ENCODE measurements at places on chromosomes 16 and 17. TPM values are rescaled to one million over a fixed set of nuclear protein-coding genes. Genes with fewer than 3 reads are reported as not detected.

Gene KRTAP4-3
- not detected for total RNA-seq

Gene FA2H
- not detected for total RNA-seq

Gene WSCD1
- total RNA-seq: 9.2 TPM

Gene UBB
- 1,353 TPM for total RNA-seq

Gene NEURL4
- 33.4 TPM for total RNA-seq

Gene DPEP1
- total RNA-seq: not detected

Gene CCDC40
- 6.9 TPM for total RNA-seq

Gene TMIGD1
- not detected for total RNA-seq

Gene EIF3C
- total RNA-seq: 436 TPM

Gene DOK4
- 15.3 TPM for total RNA-seq

Gene TP53TG3B
- total RNA-seq: not detected

Gene HS3ST4
- total RNA-seq: not detected

Gene ABCA3
- total RNA-seq: 7.7 TPM

Gene BPTF
- total RNA-seq: 101 TPM

GRCh38 chr17:75625813-75626486 lies 7.3 kb upstream of the SMIM5 start:
- DNase-seq: peak; percentile 58

- no peak for DNase-seq
Observed at GRCh38 chr16:8084882-8085281, 505.4 kb downstream of the TMEM114 start.

GRCh38 chr17:17480593-17481148 lies 3.9 kb downstream of the MED9 start:
- no peak for DNase-seq

GRCh38 chr17:33292981-33293867 lies at the start of gene ASIC2:
Gene ASIC2, minus strand, starts transcription at chr17:33293295.
- no peak for DNase-seq

GRCh38 chr17:40559564-40559916 lies 5.7 kb downstream of the CCR7 start:
- no peak for DNase-seq

GRCh38 chr17:77311371-77311981 lies 170.7 kb downstream of the SEC14L1 start:
- no peak for DNase-seq

DNA sequence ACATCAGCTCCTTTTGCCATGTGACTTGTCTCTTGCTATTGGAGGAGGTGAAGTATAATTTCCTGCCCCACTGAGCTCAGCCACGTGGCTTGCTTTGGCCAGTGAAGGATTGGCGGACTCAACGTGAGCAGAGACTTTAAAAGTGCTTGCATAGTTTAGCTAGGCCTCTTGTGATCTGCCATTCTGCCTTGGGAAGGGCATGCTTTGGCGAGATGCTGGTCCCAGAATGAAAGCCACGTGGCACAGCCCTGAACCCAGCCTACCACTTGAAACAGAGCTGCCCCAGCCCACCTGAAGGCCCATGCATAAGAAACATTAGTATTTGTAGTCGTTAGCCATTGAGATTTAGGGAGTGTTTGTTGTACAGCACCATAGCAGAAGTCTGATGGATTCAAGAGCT lies 148.2 kb downstream of the TMEM132E start:
- no peak for DNase-seq

DNA sequence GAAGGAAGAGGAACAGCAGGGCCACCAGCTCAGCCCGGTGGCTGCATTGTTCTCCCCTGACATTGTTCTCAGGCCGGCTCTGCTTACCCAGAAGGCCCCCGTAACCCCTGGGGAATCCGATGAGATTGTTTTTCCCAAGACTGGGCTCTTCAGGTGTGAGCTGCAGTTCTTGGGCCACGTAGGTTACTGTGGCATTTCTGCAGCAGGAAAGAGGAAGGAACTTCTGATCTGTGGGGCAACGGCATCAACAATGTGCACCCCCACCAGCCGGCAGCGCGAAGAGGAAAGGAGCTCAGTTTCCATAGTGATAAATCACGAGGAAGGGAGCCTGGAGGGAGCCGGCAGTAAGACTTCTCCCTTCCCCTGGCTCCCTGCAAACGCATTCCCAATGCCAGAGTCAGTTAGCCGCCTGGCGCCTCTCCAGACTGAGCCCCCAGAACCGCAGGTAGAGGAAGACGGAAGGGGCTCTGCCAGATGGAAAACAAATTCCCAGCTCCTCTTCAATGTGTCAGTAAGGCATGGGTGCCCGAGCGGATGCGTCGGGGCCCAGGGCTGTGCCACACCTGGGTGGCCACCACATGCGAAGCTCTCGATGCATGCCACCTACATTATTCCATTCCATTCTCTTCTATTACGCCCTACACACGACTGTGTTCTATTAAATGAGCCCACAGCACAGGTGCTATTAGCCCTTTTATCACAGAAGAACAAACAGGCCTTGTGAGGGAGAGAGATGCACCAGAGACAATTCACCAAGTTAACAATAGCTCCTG lies 21.5 kb upstream of the PECAM1 start:
- peak; percentile 86 for DNase-seq

DNA sequence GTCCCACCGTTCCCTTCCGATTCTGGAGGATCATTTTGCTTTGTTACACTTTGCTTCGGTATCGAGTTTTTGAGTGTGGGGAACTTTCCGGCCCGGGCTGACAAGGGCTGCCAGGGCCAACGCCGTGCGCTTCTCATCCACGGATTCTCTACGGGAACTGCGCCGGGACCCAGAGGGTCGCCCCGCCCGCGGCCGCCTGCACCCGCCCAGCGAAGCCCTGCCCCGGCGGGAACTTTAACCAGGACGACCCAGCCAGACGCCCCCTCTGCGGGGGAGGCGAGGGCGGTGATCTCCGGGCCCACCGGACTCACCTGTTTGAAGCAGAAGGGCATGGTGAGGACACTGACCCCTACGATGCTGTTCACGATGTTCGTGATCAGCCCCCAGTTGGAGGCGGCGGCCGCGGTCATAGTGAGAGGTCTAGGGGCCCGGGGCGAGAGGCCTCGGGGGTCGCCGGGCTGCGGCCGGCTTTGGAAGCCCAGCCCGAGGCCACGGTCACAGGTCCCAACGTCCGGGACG lies 536 bp downstream of the SLC38A10 start:
- DNase-seq: peak; percentile 80

- DNase-seq: no peak
Observed at GRCh38 chr16:67865318-67865717, 7.5 kb upstream of the EDC4 start.

GRCh38 chr17:82031303-82031884 lies at the start of gene RAC3:
Gene RAC3, plus strand, starts transcription at chr17:82031678. Its CDS starts 84 bp downstream, at chr17:82031762.
- DNase-seq: no peak

GRCh38 chr17:50396261-50397110 lies 837 bp downstream of the LRRC59 start:
- DNase-seq: peak; percentile 61

- DNase-seq: peak; percentile 90
Observed at GRCh38 chr17:68200689-68201417, 47.0 kb upstream of the AMZ2 start.

DNA sequence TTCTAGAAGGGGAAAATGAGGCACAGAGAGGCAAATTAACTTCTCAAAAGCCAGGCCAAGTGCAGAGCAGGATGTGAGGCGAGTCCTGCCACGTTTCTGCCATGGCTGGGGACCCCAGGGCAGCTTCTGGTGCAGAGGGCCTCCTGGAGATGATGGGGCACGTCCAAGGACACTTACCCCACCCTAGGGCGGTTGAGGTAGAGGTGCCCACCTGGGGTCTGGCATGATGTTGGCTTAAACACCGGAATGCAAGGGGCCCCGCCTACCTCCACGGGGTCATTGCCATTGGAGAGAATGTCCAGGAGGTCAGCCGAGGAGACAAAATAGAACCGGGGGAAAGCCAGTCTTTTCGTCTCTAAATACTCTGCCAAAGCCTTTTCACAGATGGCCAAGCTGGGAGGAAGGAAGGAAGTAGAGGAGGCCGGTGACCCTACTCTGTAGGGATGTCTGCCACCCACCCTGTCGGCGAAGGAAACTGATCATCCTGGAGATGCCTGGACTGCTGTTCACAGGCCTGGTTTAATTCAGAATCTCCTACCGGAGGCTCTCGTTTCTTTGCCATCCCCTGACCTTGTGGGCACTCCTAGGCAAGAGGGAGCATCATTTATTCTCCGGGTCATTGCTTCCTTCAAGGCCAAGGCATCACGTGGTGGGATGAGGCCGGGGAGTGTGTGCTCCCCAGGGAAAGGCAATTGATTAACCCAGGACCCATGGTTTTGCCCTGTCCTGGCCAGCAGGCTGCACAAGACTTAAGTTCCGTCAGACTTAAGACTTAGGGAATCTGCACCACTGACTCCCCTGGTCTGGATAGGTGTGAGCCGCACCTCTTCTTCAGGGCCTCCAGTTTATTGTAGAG lies 70.5 kb downstream of the DNAH17 start:
- DNase-seq: no peak

- DNase-seq: peak; percentile 76
Observed at GRCh38 chr16:80924372-80924978, 82.2 kb downstream of the CMC2 start.

DNA sequence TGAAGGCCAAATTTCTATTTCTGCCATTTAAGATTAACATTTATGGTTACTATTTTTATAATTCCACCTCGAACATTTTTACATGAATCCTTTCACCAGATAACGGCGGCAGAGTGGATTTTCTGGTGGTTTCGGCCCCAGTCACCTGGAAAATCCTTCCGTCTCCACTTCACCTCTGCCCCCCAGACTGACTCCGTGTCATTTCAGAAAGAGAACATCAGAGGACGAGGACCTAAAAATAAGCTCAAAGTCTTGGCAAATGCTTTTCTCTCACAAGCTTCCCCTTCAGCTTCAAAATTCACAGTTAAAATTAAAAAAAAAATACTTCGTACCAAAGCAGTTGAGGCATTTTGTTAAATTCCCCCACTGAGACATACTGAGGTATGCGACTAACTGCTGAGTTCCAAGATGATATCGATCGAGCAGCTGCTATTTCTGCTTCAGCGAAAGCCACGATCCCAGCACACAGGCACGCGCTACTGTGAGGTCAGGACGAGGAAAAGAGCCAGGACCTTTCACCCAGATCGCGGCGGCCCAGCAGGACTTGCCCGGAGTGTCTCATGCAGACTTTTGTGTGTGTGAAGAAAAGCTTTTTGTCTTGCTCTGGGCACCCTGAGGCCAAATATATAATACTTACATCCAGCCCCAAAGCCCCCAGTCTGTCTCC lies 36.8 kb downstream of the ASPA start:
- DNase-seq: peak; percentile 85

DNA sequence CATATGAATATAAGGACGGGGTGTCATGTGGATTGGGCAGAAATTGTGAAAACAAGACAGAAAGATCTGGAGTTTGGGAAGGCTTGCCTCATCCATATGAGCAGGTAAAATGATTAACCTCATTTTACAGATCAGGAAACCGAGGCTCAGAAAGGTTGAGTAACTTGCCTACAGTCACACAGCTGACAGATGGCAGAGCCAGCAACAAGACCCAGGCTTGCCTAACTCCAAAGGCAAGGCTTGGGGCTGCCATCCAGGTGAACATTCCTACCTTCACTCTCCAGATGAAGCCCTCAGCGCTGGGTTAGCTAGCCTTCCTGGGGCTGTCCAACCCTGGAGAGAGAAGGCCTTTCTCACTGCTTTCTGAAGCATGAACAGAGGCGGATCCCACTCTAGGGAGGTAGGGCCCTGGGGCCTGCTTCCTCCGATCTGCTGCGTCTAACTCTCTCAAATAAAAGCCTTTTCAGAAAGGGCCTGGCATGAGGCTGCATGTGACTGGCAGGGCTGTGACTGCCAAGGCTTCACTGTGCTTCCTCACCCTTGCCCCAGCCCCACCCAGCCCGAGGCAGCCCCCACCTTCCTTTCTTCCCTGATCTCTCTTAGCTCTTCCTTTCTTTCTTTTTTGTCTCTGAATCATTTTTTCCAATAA lies 107.8 kb downstream of the GNAO1 start:
- DNase-seq: peak; percentile 69

DNA sequence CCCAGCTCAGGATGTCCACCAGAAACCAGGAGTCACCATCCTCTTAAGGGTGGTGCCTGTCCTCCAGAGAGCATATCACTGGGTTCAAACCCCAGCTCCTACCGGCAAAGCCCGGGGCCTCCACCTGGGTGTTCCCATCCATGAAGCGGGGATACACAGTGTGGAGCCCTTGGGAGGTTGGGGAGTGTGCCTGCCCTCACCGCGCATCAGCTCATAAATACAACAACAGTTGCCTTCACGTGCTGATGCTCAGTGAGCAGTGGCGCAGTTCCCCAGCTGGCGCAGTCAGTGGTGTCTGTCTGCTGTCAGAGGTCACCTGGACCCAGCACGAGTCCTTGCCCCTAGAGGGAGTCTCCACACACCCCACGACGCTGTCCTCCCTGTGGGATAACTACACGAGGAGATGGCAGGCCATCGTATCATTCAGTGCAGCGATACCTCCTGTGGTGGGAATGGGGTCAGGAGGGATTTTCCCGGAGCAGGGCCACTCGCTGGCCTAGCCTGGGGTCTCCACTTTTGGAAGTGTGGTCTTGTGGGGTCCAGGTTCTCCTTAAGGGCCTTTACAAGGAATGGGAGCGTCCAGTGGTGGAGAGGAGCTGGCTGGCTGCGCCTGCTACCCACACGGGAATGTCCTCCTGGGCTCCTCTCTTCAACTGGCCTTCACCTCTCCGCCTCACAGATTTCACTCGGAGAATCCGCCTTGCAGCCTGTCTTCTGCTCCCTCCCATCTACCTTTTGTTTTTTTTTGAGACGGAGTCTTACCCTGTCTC lies 2.3 kb upstream of the ELOB start:
- no peak for DNase-seq

- no peak for DNase-seq
Observed at GRCh38 chr17:37481001-37481665, 8.6 kb upstream of the DUSP14 start.

DNA sequence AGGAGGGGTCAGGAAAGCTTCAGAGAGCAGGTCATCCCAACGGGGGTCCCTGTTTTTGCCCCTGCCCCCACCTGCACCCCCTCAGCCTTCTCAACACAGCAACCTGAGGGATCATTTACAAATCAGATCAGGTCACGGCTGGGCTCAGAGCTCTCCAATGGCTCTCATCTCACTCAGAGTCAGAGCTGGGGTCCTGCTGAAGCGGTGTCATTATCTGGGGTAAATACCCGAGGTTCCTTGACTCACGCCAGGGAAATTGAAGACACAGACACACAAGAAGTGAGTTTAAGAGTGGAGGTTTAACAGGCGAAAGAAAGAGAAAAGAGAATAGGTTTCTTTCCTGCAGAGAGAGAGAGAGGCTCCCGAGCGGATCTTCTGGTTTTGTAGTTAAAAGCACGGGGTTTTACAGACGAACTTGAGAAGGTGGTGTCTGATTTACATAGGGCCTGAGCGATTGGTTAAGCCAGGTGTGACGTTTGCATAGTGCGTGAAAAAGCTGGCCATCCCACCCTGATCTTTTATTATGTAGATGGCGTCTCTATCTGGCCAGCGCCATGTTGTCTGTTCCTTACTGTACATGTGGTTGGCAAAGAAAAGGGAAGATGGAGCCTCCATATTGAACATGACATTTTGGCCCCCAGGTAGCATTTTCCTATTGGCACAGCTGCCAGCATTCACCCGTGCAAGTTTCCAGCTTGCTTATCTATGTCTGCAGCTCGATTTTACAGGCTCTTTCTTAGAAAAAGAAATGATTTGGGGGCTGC lies 51.4 kb downstream of the WSB1 start:
- DNase-seq: no peak

DNA sequence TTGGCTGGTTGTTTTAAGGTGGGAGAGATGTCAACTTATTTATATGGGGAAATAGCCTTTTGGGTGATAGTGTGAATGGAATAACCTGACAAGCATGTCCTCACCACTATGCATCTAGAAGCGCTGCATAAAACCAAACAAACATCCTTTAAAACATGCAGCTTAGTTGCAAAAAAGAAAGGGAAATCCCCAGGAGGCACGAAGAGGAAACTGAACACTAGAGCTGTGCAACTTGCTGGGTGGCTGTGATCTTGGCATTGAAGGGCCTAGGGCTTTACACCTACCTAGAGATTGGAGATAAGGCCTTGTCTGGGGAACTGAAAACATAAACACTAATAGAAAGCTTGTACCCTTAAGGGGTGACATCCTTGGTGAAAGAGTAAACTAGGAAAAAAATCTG lies 7.3 kb downstream of the C16orf54 start:
- DNase-seq: no peak
